Activated CD8-positive, alpha-beta memory T cell treated with anti-CD3 and anti-CD28 coated beads for 1 hour (primary cell): ENCODE measurements at places on chromosomes 11 and 22.

GRCh38 chr22:44526779-44527126 lies 28.7 kb upstream of the RTL6 start:
- no peak for DNase-seq

GRCh38 chr11:65919573-65920371 lies 546 bp downstream of the DRAP1 start:
- DNase-seq = peak; percentile 41

- no peak for DNase-seq
These were observed 16.2 kb downstream of the ABCC8 start for GRCh38 chr11:17460406-17460805.

GRCh38 chr11:113473983-113474361 lies 1.2 kb downstream of the DRD2 start:
- DNase-seq = no peak

DNA sequence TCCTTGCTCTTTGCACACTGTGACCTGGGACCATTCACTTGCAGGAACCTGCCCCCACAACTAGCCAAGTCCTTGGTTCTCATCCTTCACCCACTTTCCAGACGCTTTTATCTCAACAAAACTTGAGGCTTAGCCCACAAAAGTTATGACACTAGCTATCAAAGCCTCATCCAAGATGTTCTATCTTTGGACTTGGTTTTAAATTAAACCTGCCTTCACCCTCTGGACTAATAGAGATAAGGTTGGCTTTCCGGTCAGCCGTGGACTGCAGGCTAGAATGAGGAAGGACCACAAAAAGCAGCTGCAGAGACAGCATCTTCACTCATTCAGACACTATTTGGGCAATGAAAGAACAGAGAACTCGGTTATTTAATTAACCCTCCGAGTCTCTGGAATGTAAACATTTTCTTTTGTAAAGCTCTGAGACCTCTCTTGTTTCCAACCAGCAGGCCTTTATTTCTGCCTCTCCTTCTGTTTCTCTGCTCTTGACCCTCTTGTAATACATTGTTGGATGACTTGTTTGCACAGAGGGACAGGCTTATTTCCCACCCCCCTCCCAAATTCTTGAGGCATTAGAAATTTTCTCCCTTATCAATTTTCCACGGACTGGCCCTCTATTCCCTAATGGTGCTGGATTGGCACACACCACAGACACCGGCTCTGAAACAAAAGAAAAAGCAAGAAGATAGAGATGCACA lies 41.4 kb downstream of the ARL14EP start:
- no peak for DNase-seq

DNA sequence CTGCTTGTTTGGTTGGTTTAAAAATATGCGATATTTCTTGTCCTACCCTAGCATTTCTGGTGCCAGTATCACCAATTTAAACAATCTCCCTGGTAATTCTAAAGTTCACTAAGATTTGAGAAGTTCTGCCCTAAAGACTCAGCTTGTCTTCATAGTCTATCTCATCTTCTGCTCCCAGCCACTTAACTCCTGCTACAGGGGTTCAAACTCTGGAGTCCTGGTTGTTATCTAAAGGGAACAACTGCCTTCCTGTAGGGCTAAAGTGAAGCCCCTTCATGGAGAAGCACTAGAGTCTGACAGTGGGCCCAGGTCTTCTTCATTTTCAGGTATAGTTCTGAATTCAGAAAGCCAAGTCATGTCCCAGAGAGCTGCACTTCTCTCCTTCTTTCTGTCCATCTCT lies 73.2 kb downstream of the CTNND1 start:
- DNase-seq = no peak

DNA sequence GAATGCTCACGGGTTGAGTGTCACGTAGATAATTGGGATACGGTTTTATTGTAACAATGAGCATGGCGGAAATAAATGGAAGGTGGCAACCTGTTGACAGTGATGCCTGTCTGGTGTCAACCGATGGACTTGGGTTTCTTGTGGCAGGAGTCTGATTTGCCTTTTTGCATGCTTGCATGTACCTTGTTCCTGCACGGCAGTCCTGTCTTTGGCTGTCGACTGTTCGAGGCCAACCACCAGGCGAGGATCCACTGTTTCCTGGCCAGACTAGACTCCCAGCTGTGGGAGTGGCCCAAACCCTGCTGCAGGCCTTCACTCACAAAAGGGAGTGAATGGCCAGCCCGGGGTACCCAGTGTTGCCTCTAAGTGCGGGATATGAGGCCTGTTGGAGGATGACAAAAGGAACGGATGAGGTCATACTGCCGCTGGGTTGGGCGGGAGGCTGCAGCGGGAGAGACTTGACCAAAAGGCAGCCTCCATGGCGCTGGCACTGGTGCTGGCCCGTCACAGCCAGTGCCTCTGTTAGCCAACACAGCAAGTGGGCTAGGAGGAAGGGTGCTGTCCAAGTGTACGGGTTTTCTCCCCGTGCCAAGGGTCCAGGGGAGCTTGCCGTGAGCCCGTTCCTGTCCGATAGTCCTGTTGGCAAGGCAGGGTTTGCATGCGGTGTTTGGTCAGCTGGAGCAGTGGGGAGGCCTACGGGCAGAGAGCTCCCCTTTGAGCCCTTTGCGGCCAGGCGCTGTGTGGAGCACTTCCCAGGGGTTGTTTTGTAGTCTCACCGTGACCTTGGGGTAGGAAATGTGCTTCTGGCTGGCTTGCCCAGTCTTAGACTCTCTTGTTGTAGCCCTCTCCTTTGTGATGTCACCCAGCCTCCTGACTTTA lies 974 bp downstream of the DGCR8 start:
- DNase-seq = no peak

GRCh38 chr22:20423008-20423905 lies 14.4 kb downstream of the SCARF2 start:
- no peak for DNase-seq

- DNase-seq = no peak
These were observed 437.0 kb downstream of the TBC1D22A start for GRCh38 chr22:47199261-47199978.

DNA sequence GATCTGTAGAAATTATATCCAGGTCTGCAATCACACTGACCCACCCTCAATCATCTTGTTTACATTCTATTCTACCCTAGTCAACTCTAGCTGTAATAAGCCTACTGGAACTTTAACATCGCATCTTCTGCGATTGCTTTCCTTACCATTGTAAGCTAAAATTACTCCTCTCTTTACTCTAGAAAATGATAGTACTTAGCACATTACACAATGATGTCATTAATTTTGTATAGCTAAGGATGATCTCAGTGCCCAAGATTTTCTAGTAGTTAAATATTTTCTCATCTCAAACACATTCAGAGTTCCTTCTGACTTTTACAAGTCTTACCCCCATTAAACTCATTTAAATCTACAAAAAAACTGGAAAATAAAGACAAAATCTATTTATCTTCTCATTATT lies 39.6 kb upstream of the CTSC start:
- no peak for DNase-seq

DNA sequence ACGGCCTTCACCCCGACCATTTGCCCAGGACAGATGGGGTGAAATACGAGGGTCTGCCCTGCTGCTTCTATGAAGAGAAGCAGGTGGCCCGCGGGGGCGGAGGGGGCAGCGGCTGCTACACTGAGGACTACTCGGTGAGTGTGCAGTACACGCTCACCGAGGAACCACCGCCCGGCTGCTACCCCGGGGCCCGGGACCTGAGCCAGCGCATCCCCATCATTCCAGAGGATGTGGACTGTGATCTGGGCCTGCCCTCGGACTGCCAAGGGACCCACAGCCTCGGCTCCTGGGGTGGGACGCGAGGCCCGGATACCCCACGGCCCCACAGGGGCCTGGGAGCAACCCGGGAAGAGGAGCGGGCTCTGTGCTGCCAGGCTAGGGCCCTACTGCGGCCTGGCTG lies 11.2 kb downstream of the C22orf31 start:
- no peak for DNase-seq

GRCh38 chr11:12520054-12520453 lies 142.7 kb downstream of the PARVA start:
- no peak for DNase-seq

DNA sequence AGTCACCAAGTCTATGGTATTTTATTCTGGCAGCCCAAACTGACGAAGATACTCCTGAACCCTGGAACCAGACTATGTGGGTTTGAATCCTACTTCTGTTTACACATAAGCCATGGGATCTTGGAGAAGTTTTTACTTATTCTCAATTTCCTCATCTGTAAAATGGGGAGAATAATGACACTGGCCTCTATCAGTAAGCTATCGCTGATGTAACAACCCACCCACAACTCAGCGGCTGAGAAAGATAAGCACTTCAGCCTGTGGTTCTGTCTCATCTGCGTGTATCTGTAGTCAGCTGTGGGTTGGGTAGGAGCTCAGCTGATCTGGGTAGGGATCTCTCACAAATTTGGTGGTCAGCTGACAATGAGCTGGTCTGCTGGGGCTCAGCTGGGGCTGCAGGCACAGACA lies 68.0 kb upstream of the ALX4 start:
- no peak for DNase-seq

GRCh38 chr22:50730941-50731661 lies 6.9 kb upstream of the ACR start:
- DNase-seq = no peak

DNA sequence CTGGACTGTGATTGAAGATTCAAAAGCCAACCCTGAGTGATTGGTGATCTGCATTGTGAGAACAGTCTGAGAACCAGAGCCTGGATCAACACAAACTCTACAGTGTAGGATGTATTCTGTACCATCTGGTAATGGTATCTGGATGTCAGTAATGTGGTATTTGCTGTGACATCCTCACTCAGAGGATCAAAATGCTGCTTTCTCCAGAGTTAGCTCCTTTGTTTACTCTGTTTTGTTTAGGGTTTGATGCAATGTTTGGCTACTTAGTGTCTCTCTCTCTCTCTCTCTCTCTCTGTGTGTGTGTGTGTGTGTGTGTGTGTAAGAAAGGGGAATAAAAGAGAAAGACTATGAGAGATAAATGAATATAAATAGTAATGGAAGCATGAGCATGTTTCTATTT lies 24.3 kb downstream of the CASP4 start:
- no peak for DNase-seq

- DNase-seq = no peak
These were observed 7.7 kb downstream of the LIF start for GRCh38 chr22:30238661-30239487.

DNA sequence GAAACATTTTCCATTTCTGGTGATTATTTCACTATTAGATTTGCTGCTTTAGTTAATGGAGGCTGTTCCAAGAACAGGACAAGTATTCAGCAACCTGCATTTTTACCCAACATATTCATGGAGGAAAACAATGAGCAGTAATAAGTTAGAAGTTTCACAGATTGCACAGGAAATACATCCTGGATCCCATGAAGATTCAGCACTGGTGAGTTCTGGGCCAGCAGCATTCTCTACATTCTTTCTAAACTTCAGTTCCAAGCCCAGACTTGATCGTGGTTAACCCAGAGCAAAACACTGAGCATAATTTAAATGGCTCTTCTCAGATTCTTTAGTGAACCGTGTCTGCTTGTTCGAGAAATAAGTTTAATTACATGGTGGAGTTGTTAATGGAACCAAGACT lies 3.8 kb downstream of the FJX1 start:
- no peak for DNase-seq

DNA sequence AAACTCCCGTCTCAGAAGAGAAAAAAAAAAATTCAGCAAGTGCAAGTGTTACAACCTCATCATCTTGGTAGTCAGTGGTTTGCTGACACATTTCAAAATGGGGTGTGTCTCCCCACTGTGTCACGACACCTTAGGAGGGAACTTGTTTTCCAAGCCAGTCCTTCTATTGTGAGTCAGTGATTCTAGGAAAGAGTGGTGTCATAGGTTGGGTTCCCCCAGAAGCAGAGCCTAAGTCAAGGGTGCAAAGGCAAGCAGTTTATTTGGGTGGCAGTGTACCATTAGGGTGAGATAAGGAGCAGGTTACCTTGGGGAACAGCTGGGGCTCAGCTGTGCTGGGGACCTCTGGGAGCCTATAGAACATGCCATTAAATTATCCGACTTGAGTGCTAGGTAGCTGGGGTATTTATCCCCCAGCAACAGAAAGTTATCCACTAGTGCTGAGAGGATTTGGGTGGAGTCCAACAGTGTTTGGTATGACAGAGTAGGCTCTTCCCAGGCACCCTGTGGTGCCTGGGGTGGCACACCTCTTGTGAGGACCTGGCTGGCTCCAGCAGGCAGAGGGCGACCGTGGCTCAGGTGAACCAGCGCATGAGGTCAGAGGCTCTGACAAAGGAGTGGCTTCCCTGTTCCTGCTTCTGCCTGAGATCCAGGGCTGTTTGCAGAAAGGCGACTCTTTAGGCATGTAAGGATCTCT lies 41.7 kb downstream of the KIAA1671 start:
- DNase-seq = no peak

GRCh38 chr11:119907878-119908572 lies 179.0 kb upstream of the NECTIN1 start:
- DNase-seq = no peak
